ENCODE measurements at places on chromosomes 5 and 9.

- DNase-seq: peak; percentile 2
These were observed 89.6 kb downstream of the PRDM6 start for GRCh38 chr5:123178683-123179082.

DNA sequence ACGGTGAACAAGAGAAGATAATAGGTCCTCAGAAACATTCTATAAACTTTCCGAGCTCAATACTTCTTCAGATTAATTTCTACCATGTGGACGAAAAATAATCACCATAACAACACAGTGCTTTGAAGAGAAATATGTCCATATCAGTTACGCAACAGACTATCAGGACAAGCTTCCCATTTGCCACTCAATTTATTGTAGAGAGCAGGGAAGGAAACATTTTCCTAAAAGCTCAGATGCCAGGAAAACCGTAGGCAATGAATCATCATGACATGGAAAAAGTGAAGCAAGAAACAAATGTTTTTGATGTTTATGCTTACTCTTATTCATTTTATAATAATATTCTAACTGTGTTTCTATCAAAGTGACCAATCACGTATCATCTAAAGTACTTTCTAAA, 87.6 kb downstream of the S1PR3 start:
- DNase-seq: no peak

DNA sequence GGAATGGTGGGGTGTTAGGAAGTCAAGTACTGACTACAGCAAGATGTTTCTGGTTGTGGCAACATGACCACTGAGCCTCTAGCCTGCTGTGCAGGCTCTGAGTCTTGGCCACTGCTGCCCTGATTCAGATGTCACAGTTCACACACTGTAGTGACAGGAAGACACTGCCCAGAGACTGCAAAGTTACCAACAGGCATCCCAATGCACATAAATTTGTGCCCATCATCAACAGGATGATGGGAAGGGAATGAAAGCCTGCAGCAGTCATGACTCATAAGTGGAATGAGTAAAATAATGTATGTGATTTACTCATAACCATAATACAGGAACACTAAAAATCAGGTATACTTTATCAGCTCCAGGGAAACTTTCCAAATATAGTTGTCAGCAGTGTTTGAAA, 251.6 kb upstream of the HAPLN1 start:
- no peak for DNase-seq

GRCh38 chr9:9945966-9946365, 666.8 kb downstream of the PTPRD start:
- no peak for DNase-seq

- DNase-seq: no peak
These were observed 51.9 kb upstream of the SPDL1 start for GRCh38 chr5:169531631-169532030.

GRCh38 chr5:77960305-77960704, 184.2 kb upstream of the TBCA start:
- DNase-seq: no peak

- no peak for DNase-seq
These were observed 210.3 kb downstream of the FANCC start for GRCh38 chr9:95107001-95107749.

DNA sequence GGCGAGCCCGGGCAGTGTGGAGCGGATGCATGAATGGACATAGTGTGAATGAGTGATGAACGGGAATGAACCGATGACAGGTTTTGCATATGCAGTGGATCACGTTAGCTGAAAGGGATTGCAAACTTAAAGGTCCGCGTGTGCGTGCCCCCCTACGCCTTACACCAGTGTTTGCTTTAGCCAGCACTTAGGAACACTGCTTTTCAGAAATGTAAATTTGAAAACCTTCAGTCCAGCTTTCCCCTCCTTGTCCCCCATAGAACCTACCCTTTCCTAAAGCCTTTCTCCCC, 692 bp downstream of the PSAT1 start:
- no peak for DNase-seq

DNA sequence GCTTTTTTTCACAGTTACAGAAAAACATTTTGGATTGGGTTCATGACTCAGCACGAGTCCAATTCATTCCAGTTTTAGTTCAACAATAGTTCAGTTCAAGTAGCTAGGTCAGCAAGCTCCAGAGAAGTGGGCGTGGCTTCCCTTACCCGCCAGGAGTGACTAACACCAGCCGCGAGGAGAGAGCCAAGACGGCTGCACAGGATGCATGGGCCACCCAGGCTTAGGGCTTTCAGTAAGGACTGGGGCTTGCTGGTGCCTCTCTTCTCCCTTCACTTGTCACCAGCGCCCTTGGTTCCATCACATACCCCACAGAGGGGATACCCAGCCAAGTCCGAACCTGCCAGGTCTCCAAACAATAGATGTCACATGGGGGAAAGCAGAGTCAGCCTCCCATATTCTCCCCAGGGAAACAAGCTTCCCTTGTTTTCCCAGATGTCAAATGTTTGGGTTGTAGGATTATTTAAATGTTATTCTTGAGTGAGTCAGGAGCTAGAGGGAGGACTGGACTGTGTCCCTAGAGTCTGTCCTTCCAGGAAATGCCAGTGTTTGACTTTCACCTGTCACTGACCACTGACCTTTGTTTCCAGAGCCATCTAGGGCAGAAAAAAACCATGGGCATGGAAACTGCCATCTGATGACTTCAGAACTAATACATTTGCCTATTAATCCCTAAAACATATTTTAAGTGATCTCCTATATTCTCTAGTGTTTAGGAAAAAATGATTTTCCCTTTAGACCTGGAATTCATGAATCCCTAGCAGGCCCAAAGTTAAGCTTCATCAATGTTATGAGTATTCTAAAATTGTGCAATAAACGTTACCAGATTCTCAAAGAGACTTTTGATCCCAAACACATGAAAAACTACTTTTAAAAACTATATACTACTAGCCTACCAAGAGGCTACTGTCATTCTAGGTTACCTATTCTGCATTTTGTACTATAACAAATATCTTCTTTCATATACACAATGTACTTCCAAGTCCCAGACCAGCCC, 51.9 kb downstream of the NIPAL4 start:
- DNase-seq: no peak

DNA sequence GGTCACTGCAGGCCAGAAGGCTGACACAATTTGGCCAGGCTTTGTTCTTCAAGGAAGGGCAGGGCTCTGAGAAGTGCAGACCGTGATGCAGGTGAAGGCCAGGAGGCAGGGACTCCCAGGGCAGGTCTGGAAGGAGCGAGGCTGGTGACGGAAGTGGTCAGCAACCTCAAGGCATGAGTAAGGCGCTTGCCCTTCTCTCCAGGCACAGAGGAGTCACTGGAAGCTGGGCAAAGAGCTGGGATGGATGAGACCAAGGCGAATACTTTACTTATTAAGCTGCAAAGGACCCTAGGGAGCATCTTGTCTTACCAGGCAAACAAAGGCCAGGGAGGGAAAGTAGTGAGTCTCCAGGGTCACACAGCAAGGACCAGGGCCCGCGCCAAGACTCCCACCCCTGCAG, 18.6 kb downstream of the IRF1 start:
- no peak for DNase-seq

GRCh38 chr5:39218482-39219402, 621 bp downstream of the FYB1 start:
- no peak for DNase-seq

DNA sequence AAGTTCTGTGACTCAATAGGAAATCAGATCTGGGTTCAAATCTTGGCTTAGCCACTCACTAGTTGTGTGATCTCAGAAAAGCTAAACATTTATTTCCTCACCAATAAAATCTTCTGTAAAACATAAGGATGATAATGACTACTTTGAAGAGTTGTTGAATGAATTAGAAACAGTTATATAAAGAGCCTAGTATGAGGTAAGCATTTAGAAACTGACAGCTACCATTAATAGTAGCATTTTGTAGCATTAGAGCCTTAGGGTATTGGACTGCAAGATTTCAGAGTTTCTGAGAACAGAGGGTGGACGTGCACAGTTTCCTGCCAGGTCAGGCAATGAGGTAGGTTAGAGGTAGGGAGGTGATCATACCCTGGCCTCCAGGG, 293.2 kb downstream of the CWC27 start:
- DNase-seq: no peak

DNA sequence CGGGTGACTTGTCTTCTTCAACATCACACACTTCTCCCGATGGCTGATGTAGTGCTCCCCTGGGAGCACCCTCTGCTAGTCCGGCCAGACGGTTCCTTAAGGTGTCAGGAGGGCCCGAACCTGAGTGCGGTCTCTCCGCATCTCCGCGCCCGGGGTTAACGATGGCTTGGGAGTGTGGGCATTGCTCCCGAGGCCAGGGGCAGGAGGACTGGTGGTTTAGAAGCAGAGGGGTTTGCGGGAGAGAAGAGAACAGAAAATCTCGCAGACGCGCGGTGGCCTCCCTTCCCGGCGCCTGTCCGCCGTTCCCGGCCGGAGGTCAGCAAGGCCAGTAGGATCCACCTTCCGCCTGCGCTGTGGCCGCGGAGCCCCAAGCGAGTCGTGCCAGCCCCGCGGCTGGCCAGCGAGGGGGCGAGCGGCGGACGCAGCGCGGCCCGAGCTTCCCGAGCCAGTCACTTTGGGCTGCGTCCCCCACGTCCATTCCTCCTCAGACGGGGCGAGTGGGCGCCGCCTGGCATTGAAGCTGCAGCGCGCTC, 700 bp downstream of the CDO1 start:
- no peak for DNase-seq

- DNase-seq: no peak
These were observed 43.5 kb downstream of the LPAR1 start for GRCh38 chr9:110994771-110995241.

GRCh38 chr5:68217047-68217355, 1.4 kb downstream of the PIK3R1 start:
- DNase-seq: no peak

DNA sequence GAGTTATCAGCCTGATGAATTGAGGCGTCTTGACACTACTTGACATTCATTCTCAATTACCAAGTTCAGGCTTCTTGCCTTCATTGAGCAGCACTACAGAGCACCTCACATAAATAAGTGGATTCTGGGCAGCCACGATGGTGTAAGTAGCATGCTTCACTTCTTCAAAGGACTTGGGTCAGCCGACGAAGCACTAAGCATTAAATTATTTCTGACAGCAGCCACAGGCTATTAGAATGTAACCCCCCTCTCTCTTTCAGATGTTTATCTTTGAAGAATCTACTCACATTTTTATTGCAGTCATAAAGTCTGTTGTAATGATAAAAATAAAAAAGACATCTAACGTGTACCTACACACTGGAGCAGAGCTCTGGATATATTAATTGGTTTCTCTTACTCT, 45.9 kb upstream of the VPS13A start:
- no peak for DNase-seq

GRCh38 chr5:150946351-150946905, 41.6 kb upstream of the ZNF300 start:
- no peak for DNase-seq

GRCh38 chr5:171476701-171477100, 57.3 kb downstream of the FGF18 start:
- no peak for DNase-seq

GRCh38 chr9:90795871-90796317, 5.7 kb upstream of the SYK start:
- no peak for DNase-seq

- no peak for DNase-seq
These were observed 110.9 kb downstream of the LIFR start for GRCh38 chr5:38445374-38446028.

DNA sequence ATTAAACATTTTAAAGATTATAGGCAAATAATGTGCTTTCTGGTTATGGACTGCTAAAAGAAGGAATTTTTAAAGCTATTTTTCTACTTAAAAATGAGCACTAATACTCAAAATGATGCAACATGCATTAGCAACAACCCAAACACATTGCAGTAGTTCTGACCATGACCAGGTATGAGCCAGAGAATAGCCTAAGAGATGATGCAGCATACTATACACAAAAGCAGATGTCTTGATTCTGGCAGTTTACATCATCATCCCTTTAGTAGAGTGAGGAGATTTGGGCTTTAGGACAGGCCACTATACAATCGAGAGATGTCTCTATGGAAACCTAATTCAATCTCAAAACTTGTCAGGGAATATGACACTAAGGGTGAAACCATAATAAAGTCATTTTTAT, 307.1 kb downstream of the PRR16 start:
- no peak for DNase-seq

DNA sequence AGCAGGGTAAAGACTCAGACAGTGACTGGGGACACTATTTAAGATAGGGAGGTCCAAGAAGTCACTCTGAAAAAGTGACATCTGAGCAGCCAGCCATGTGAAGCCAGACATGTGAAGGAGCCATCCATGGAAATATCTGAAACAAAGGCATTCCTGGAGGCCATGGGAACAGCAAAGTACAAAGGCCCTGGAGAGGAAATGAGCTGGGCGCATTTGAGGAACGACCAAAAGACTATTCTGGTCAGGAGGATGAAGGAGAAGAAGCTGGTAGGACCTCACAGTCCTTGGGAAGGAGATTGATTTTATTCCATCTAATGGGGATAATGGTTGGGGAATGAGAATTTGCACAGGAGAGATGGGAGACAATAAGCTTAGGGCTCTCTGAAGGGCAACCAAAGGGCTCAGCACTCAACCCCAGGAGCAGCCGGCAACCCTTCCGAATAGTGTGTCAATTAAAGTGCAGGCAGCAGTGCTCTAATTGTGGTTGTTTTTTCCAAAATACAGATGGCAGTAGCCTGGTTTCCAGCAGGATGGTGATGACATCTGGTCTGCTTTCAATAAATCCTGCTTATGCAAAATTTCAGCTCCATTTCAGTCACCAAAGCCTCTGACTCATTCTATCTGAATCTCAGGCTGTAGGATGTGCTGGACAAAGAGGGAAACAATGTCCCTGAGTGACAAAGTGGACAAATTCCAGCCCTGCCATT, 26.7 kb downstream of the FOXI1 start:
- no peak for DNase-seq

DNA sequence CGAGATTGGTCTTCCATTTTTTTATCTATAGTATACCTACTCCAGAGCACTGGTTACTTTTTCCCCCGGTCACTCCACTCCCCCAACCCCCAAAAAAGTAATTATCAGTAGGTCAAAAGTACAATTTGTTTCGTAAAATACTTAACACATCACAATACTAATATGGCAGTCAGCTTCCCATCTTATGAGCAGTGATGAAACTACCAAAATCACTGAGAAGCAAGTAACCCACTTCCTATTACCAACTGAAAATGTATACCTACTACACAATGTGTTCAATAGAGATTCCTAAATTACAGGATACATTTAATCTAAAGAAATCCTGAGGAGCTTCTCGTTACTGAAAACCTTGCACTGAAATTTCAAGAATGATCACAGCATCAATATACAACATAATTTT, 1.9 kb downstream of the CERT1 start:
- DNase-seq: no peak

DNA sequence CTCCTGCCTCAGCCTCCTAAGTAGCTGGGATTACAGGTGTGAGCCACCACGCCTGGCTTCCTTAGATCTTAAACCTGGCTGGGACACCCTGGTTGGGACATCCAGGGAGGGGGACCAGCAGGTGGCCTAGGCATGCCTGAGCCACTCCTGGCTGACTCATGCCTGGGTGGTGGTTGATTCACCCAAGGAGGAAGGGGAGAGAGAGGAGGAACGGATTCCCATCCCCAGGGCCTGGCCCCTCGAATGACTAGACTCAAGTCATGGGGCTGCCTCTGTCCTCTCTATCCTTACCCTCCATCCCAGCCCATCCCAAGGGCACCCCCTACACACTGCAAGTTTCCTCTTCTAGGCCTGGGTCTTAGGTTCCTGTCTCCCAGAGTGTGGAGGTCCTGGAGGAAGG, 12.7 kb downstream of the EEIG1 start:
- no peak for DNase-seq

GRCh38 chr9:79040671-79041070, 531.1 kb upstream of the TLE4 start:
- DNase-seq: no peak

All from NCI-H1417 treated with DMSO at 0.1 percent for 48 hours (cell line).